NCI-H446 treated with DMSO at 0.1 percent for 48 hours (cell line): ENCODE measurements at places on chromosomes 16 and 17.
A peak's percentile ranks its signal among the peaks of the same experiment; 100 is the strongest.

DNA sequence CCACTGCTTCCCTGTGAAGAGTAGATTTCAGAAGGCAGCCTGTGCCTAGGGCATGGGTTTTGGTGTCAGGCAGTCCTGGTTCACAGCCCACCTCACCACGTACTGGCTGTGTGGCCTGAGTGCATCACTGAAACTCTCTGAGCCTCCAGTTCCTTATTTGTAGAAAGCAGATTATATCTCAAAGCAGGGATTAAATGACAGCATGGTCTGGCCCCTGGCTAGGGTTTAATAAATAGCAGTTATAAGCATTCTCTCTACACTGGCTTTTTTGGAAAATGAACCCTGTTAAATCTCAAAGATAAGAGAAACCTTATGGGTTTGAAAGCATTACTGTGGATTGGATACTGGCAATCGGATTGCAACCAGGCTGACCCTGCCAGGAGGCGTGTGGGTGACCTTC lies 2.9 kb upstream of the MT1M start:
- no peak for DNase-seq

- DNase-seq: no peak
These were observed 1.2 kb upstream of the GLIS2 start for GRCh38 chr16:4314532-4315185.

DNA sequence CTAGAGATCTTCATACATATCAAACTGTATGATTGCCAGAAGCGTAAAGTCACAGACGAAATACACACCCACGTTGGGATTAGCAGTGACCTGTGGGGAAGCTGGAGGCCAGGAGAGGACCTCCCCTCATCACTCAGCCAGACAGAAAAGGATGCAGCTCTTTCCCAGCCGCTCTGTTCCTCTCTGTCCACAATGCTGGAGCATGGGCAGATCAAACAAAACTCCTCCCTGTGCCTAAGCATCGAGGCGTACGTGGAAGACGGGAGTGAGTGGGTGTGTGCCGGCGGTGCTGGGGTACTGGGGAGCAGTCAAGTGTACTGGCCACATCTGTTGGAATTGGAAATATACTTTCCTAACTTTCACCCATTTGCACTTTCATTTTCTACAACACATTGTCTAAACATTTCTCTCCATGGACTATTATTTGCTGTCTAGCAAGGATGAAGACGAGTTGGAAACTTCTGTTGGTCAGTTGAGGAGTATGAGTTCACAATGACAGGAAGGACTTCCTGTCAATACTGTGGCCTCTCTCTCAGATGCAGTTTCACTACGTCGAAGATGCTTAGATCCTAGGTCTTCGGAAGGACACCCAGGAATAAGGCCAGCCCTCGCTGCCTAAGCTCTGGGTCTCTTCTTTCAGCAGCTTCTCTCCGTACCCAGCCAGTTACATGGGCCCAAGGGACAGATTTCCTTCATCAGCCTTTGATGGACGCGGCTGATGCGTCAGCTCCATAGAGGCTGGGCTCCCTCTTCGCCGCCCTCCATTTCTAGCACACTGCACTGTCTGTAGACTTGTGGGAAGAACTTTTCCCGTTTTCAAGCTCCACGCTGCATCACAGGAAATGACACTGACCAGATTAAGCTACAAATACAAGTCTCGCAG lies 30.6 kb upstream of the ENDOV start:
- no peak for DNase-seq

DNA sequence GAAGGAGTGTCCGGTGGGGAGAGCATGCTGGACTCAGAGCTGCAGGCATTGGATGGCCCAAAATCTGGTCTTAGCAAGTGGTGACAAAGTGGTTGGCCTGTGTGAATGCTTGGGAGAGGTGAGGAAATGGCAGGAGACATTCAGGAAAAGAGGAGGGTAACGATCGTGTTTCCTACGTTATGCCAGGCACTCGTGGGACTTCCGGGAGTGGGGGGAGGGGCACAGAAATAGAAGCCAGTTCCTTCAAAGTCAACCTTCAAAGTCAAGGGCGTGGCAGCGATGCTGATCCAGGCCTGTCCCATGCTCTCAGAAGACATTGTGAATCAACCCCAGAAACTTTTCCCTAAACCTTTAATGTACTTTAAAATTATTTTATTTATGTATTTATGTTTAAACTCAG lies 3.8 kb downstream of the OTOP3 start:
- no peak for DNase-seq

- DNase-seq: no peak
These were observed 20.4 kb downstream of the TRIM16 start for GRCh38 chr17:15663691-15664090.

DNA sequence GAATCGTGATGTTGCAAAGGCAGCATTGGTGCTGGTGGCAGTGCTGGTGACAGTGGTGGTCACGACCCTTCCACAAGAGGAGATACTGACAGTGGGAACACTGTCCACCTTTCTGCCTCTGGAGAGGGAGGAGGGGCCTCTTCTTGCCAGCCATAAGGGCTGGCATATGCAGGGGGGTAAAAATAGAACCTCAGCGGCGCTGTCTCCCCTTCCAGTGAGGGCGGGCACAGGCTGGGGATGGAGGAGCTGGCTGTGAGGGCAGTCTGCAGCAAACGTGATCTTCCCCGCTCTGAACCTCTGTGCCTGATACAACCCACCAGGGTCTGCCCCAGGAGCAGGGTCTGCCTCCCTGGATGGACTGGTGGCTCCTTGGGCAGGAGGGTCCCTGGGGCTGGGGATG lies 3.4 kb downstream of the RAP1GAP2 start:
- no peak for DNase-seq

GRCh38 chr17:18141210-18141803 lies 32.8 kb downstream of the MYO15A start:
- peak; percentile 33 for DNase-seq

- DNase-seq: no peak
These were observed 36.0 kb upstream of the SLC39A11 start for GRCh38 chr17:73128496-73128895.

DNA sequence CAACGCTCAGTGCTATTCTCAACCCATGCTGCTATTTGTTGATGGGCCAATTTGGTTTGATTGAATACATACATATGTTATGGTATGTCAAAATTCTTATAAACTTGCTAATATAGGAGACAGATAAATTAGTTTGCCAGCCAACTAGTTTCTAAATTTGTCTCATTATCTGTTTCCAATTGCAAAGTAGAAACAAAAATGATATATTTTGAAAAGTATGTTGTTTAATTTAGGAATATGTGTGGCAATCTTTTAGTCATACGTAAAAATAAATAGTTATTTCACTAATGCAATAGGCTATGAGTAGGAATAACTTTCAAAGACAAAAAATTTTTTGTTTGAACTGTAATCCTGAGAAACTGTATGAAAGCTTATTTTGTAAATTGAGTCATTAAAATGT lies 210.6 kb upstream of the KCNJ16 start:
- DNase-seq: no peak

GRCh38 chr16:12995721-12996372 lies 94.4 kb downstream of the SHISA9 start:
- peak; percentile 27 for DNase-seq

- DNase-seq: no peak
These were observed 22.9 kb upstream of the C16orf87 start for GRCh38 chr16:46853713-46854443.

GRCh38 chr16:2779978-2780898 lies 3.2 kb upstream of the ELOB start:
- no peak for DNase-seq

GRCh38 chr17:72240333-72240732 lies 119.5 kb downstream of the SOX9 start:
- DNase-seq: no peak

- DNase-seq: no peak
These were observed 68.3 kb downstream of the KSR1 start for GRCh38 chr17:27524594-27524993.

DNA sequence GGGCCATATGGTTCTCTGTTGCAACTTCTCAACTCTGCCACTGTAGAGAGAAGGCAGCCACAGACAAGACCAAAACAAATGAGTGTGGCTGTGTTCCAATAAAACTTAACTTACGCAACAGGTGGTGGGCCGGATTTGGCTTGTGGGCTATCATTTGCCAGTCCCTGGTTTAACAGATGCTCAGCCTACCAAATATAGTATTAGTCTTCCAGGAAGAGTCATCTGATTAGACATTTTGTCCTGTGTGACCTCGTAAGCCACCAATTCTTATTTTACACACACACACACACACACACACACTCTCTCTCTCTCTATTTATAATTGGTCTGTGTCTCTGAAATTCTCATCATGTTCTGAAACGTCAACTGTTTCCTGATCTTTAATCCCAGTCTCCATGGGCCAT lies 245.9 kb downstream of the XYLT1 start:
- DNase-seq: peak; percentile 57

DNA sequence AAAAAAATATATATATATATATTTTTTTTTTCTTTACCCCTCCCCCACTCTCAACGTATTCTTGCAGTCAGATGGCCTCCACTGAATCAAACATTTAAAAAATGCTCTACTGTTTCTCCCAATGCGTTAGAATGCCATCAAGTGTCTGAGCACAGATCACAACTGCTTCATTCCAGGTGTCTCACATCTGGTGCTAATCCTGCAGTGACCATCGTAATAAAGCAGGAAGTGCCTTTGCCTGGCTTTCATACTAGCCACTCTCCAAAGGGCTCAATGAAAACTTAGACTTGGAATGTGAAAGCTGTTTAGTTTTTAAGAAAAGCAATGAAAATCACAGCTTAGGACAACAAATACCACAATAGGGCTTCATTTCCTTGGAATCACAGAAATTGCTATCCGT lies 37.2 kb downstream of the SKAP1 start:
- DNase-seq: no peak

- DNase-seq: no peak
These were observed 3.1 kb upstream of the LIMD2 start for GRCh38 chr17:63703029-63703428.

- no peak for DNase-seq
These were observed 27.1 kb upstream of the TMEM97 start for GRCh38 chr17:28291780-28292330.

DNA sequence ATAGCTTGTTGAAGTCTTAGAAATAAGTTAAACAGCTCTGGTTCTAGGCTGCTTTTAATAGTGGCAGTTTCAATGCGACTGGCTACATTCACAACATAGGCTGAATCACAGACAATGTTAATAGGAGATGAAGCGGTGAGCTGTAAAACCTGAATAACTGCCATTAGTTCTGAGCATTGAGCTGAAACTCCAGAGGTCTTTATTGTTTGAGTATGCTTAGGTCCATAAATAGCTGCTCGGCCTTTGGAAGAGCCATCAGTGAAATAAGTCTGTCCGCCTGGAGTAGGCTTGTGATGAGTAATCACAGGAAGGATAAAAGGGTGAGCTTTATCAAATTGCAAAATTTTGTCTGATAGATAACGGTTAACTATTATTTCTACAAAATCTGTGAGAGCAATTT lies 9.4 kb upstream of the ZNF689 start:
- no peak for DNase-seq

- no peak for DNase-seq
These were observed 100.7 kb downstream of the SALL1 start for GRCh38 chr16:51050377-51050706.

DNA sequence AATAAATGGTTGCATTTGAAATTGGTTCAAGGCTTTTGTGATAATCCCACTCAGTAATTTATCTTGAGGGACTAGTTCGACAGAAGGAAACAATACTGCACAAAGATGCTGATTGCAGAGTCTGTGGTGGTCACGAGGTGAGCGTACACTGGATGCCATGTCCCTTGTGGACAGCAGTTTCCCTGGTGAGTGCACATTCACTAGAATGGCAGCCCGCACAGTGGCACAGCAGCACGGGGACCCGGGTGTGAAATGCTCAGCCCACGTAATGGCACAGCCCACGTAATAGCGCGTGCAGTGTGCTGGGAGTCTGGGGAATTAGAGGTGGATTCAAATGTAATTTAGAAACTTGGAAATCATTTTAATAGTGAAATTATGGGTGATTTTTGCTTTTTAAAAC lies 154.0 kb downstream of the LGALS9B start:
- DNase-seq: no peak

DNA sequence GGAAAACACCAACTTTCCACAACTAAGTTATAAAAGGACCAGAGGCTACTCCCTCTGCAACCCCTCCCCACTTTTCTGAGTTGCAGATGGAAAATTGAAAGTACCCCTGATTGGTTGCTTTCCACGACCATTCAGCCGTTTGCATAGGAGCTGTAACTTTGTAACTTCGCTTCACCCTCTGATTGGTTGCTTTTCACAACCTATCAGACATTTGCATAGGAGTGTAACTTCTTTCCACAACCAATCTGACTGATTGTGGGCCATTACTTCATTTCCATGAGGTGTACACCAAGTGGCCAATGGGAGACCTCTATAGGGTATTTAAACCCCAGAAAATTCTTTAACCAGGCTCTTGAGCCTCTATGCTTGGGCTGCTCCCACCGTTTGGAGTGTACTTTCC lies 644.1 kb downstream of the WWOX start:
- no peak for DNase-seq

DNA sequence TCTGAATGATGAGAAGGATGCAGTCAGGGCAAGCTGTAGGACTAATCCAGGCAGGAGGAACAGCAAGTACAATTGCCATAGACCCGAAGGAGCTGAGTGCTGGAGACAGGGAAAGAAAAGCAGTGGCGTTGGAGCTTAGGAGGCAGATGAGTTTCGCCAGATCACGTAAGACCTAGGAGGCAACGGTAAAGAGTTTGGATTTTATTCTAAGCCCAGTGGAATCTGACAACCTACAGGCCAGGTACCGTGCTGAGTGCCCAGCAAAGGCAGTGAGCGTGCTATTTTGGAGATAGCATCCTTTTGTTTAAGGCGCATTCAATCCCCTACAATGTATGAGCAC lies 1.2 kb downstream of the USP43 start:
- no peak for DNase-seq

DNA sequence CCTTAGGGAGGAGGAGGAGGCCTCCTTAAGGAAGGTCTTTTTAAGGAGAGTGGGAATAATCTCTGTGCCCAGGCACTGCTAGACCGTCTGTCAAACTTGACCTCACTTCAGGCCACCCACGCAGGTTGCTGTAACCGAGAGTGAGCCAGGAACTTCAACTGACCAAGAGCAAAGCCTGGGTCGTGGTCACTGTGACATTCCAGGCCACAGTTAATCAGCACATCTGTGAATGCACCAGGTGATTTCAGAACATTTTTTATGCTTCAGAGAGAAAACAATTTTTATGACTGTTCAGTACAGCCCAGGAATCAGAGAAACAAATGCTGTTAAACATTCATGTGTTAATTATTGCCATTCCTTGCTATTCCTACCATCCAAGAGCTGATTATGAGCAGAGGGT lies 226.6 kb upstream of the ASIC2 start:
- no peak for DNase-seq
